SHP77 (cell line): ENCODE measurements at places on chromosomes 6 and 20.

- no peak for DNase-seq
Observed at GRCh38 chr20:21289651-21290050, 13.5 kb upstream of the XRN2 start.

DNA sequence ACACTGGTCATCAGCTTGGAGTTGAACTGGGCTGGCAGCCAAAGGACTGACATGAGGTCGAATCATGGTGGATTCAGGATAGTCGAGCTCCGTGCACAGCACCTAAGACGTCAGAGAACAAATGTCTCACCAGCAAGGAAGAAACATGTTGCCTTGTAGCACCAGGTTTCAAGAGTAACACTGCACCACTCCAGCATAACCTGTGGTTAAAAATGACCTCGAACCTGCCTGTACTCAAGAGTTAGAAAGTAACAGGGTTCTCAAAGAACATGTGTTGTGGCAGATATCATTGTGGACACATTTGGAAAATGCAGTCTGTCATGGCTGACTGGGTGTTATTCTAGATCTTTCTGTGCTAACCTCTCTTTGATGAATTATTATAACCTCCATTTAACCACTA is 511.6 kb downstream of the CDH26 start:
- no peak for DNase-seq

GRCh38 chr20:60035486-60035885 is 77.3 kb downstream of the CDH26 start:
- no peak for DNase-seq

DNA sequence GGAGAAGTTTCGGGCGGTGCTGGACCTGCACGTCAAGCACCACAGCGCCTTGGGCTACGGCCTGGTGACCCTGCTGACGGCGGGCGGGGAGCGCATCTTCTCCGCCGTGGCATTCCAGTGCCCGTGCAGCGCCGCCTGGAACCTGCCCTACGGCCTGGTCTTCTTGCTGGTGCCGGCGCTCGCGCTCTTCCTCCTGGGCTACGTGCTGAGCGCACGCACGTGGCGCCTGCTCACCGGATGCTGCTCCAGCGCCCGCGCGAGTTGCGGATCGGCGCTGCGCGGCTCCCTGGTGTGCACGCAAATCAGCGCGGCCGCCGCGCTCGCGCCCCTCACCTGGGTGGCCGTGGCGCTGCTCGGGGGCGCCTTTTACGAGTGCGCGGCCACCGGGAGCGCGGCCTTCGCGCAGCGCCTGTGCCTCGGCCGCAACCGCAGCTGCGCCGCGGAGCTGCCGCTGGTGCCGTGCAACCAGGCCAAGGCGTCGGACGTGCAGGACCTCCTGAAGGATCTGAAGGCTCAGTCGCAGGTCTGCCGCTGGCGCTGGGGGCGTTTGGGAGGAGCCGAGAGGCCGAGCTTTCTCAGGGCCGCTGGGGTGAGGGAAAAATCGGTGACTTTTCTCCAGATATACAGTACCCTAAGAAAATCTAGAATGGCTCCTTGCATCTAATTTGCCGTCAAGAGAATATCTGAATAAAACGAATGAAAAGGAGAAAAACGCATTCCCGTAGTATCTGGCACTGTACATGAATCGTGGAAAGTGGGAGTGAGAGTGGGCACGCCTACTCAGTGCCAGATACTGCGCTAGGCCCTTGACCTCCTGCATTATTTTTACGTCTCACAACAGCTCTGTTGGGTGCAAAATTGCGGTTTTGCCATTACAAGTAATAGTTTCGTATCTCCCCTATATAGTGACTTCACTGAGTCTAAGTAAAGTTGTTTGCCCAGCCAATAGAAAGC is 1.0 kb downstream of the CALHM6 start:
- no peak for DNase-seq

GRCh38 chr6:150320442-150320841 is 48.4 kb upstream of the IYD start:
- no peak for DNase-seq

DNA sequence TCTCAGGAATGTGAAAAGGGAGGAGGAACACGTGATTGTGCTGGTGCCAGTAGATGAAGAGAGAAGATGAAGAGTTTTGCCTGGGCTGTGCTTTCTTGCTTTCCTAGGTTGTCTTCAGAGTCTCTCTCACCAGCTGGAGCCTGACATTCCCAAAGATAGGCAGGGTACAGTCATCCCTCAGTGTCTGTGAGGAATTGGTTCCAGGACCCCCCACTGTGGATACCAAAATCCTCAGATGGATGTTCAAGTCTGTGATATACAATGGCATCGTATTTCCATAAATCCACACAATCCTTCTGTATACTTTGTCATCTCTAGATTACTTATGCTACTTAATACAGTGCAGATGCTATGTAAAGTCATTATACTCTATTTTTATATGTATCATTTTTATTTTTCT is 113.5 kb downstream of the SAMD5 start:
- DNase-seq: no peak

- DNase-seq: no peak
Observed at GRCh38 chr20:24303393-24304170, 165.8 kb upstream of the SYNDIG1 start.
